ENCODE measurements at places on chromosomes 4 and X. TPM values are rescaled to one million over a fixed set of nuclear protein-coding genes. Genes with fewer than 3 reads are reported as not detected.

DNA sequence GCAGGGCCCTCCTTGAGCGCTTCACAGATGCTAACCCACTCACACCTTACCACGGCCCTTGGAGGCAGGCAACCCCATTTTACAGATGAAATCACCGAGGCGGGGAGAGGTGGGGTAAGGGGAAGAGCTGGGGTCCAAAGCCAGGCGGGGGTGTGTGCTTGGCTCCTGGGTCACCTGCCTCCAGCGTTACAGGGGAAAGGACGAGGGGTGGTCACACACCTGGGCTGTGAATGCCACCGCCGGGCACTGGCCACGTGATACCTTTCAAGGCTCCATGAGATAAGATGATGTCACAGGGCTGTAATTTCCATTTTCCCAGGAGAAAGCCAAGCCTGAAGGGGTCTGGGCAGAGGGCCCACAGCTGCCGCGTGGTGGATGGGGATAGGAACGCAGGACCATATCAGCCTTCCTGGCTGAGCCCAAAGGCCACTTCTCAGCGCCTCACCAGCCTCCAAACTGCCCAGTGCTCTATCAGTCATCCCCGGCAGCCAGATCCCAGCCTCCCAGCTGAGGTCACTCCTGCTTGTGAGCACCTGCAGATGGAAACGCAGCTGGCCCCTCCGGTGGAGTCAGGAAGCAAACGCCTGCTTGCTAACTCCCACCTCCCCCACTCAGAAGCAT lies 62.4 kb upstream of the CRMP1 start:
- DNase-seq = peak; percentile 59

GRCh38 chr4:70099206-70099605 lies 49.0 kb downstream of the HTN1 start:
- no peak for DNase-seq

The LRIT3 gene
- total RNA-seq = under 0.01 TPM

The SHOX gene
- total RNA-seq = not detected

The EPGN gene
- total RNA-seq = not detected

The ELK1 gene
- 14.7 TPM for total RNA-seq
